CD14-positive monocyte (primary cell): ENCODE measurements at places on chromosomes 1 and 21.

DNA sequence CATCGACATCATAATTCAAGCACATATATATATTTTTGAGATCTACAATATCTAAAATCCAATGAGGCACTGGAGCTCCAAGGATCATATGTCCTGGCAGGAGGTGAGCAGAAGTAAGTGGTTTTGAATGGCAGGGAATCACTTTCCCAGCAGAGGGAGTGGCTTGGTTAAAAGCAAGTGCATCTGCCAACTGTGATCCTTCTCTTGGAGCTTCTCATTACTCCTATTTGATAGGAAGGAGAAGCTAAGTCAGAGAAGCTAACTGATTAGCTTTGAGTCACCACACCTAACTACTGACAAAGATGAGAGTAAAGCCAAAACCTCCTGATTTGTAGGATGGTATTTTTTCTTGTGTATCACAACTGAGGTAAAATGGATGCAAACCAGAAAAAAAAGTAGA lies 55.0 kb downstream of the ALG14 start:
- no peak for DNase-seq

- DNase-seq = no peak
These were observed 338.1 kb downstream of the SMYD3 start for GRCh38 chr1:246169019-246169418.

DNA sequence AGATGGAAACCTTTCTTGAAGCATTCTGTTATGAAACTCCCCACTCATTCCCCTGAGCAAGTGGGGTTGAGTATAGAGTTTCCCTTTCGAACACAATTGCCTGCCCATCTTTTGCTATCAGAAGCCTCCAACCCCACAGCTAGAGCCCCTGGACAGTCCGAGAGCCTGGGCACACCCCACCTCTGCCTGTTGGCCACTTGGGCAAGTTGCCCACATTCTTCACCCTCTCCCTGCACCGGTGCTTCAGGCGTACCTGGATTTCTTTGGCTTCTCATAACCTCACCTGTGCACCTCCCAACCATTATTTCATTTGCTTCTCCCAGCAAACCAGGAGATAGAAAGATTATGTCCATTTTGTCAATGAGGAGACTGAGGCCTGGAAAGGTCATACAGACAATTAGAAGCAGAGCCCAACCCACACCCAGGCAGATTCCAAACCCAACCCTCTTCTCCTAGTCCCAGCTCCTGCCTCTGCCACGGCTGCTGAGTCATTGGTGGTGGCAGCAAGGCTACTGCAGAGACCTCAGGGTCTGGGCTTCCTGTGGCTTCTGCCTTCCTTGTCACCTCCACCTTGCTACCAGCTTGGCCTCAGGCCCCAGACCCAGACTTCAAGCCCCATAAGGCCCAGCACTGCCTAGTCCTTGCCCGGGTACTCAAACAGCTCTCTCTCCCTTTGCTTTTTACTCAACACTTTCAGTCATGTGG lies 118.7 kb upstream of the ZBTB40 start:
- DNase-seq = no peak

- no peak for DNase-seq
These were observed 341.3 kb downstream of the USP25 start for GRCh38 chr21:16071092-16071491.

DNA sequence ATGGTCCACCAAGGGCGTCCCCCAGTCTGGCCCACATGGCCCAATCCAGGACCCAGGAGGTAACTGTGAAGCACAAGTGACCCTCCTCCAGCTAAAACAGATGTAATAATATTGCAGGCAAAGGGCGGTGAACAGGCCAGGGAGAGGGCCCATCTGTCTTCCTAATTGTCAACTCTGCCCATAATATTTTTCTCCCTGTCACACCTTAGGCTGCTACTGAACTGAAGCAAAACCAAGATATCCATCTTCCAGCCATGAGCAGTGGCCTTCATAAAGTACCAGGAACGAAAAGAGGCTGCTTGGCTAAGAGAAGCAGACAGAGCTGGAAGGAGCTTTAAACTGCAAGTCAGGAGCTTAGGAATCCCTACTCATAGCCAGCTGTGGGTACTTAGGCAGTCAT lies 3.1 kb downstream of the KANK4 start:
- no peak for DNase-seq

- DNase-seq = no peak
These were observed 64.6 kb upstream of the SPAG17 start for GRCh38 chr1:118249641-118250040.

GRCh38 chr1:24186993-24187790 lies at the start of gene IFNLR1:
IFNLR1 (minus strand) TSS chr1:24187289; CDS start chr1:24187248, 41 bp downstream.
- DNase-seq = peak; percentile 35

- DNase-seq = peak; percentile 73
These were observed 105.9 kb upstream of the SLC45A1 start for GRCh38 chr1:8211883-8212579.

GRCh38 chr1:69535490-69535889 lies 32.2 kb upstream of the LRRC7 start:
- no peak for DNase-seq

DNA sequence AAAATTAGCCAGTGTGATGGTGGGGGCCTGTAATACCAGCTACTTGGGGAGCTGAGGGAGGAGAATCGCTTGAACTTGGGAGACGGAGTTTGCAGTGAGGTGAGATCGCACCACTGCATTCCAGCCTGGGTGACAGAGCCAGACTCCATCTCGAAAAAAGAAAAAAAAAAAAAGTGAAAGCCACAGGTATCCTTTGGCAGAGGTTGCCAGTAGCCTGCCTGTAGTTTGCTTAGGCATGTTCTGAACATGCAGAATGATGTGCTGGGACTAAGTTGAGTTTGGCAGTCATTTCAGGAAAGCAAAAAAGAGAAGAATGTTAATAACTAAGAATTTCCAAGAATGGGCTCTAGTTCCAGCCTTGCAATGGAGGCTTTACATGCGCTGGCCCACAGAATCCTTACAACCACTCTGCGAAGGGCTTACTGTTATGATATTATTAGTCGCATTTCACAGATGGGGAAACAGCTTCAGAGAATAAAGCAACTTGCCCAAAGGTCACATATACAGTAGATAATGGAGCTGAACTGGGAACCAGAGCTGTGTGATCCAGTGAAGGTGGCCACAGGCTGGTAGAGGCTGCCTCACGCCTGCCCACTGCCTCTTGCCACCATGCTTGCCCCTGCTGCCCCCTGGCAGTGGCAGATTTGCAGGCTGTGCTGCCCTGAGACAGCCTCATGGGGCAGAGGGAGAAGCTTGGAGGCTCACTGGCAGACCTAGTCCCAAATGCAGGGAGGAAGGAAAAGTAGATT lies 66.5 kb upstream of the LYST start:
- peak; percentile 64 for DNase-seq
